Activated CD8-positive, alpha-beta T cell treated with anti-CD3 and anti-CD28 coated beads, Interleukin-2, amount 10 ng/mL, durations not matched to agents 7 days and 5 days (primary cell): ENCODE measurements at places on chromosomes 3 and 15. TPM values are rescaled to one million over a fixed set of nuclear protein-coding genes. Genes with fewer than 3 reads are reported as not detected.

PXK gene
- 31.5 TPM for total RNA-seq

GOLGA8J gene
- total RNA-seq = 0.34 TPM

TIMP4 gene
- total RNA-seq = not detected

TF gene
- total RNA-seq = 0.05 TPM

UTS2B gene
- total RNA-seq = not detected

RBM5 gene
- 185 TPM for total RNA-seq

VPS8 gene
- 51.8 TPM for total RNA-seq

CHDH gene
- total RNA-seq = 0.21 TPM

JMJD7 gene
- 22.8 TPM for total RNA-seq

GOLGA6D gene
- not detected for total RNA-seq

GRM2 gene
- 1.1 TPM for total RNA-seq

THRB gene
- total RNA-seq = not detected

MYRIP gene
- total RNA-seq = not detected
